ENCODE measurements at places on chromosomes 13 and 19. TPM values are rescaled to one million over a fixed set of nuclear protein-coding genes. Genes with fewer than 3 reads are reported as not detected.

Gene TSPAN16
- not detected for total RNA-seq

Gene CALR3
- not detected for total RNA-seq

Gene ZNF426
- 22.2 TPM for total RNA-seq

Gene PABPC3
- total RNA-seq = 0.31 TPM

Gene TEX26
- not detected for total RNA-seq

Gene ZSCAN18
- 117 TPM for total RNA-seq
